ENCODE measurements at places on chromosomes 4 and X.

DNA sequence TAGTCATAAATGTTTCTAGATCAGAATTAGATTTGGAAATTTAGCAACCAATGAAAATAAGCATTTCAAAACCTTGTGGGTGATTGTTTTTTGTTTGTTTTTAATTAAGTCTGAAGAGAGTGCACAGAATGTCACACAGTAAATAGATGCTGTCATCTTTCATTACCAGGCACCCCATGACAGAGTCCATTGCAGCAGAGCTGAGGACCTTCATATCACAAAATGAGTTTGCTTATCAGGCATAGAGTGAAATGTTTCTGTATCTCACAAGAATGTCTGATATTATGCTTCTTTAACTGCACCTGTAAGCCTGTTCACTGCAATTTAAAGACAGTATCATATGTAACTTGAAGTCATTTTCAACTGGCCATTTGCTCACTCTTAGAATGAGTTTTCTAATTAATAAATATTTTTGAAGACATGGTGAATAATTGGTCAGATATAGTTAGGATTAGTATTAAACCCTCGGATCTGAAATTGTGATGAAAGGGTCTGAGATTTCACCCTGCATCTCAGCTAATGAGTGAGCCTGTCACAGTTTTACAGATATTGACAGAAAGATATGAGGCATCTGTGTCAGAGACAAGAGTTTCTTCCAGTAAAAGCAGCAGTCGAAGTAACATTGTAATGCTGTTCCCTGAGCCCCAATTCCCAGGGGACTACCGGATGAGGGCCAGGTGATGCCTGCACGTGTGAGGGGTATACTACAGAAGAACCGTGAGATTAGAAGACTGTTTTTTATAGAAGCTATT lies 416.4 kb downstream of the CCSER1 start:
- DNase-seq, result no peak

GRCh38 chr4:56375458-56375857 lies 11.8 kb downstream of the AASDH start:
- DNase-seq, result no peak

DNA sequence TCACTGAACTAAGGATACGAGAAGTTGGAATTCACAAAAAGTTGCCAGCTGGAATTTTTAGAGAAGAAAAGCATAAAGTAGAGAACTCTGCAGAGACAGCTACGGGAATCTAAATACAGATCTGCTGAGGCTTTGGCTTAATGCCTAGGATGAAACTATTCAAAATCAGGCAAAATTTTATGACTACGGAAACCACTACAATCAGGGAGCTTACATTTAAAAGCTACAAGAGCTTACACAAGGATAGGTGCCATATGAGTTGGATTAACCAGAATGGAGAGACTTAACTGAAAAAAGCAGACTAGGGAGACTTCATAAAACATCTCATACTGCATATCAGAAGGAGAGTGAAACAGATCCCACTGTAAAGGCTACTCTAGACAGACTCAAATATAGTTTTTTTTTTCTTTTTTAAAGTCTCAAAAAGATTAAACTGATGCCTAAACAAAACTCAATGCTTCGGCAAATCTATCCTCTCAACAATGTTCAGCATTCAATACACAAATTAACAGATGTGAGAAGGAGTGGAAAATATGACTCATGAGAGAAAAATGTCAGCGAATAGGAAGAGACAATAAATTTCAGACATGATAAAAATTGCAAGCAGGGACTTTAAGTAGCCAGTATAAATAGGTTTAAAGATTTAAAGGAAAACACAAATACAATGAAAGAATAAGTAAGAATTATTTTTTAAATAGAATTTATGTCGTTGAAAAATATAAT lies 586.1 kb downstream of the FSTL5 start:
- no peak for DNase-seq

DNA sequence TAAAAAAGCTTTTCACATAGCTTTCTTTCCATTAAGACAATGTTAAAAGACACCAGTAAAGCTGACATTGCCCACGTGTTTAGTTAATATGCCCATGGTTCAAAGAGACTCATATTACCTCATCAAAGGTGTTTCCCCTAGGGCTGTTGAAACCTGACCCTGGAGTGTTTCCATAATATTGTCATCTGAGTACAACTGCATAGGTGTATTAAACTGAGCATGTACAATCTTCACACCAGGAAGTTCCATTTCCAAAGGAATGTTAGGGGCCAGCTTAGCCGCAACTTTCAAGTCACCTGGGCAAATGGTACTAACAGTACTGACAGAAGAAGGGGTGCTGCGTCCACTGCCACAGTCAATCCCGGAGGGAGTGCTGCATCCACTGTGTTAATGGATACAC lies 27.1 kb downstream of the PDLIM3 start:
- no peak for DNase-seq

DNA sequence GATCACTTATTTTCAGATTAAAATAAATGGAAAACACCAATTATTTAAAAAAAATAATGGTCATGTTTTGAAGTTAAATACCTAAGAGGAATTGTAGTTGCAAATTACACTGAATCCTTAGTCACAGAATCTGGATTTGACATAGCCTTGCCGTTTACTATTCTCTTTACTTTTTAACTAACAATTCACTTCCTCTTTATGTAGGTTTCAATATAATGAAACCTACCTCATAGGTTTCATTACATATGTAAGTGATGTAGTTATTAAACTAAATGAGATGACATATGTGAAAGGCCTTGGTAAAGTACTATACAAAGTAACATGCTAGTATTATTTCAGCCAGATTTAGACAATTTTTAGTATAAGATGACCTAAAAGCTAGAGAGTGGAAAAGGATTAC lies 6.5 kb downstream of the SPP1 start:
- DNase-seq, result no peak

Data from NCI-H1694 (cell line).